ENCODE measurements at places on chromosomes 3 and 15. TPM values are rescaled to one million over a fixed set of nuclear protein-coding genes. Genes with fewer than 3 reads are reported as not detected.

The PLIN1 gene
- polyA plus RNA-seq: 0.68 TPM

The GNAT1 gene
- not detected for polyA plus RNA-seq

The UBAP1L gene
- 3.7 TPM for polyA plus RNA-seq

The TMIE gene
- polyA plus RNA-seq: 1.3 TPM

The CELF6 gene
- polyA plus RNA-seq: 3.9 TPM

The PRR20G gene
- polyA plus RNA-seq: not detected

The LRRIQ4 gene
- polyA plus RNA-seq: not detected

The SKOR1 gene
- polyA plus RNA-seq: 0.44 TPM

GRCh38 chr3:54817628-54818027 is 110.2 kb downstream of the LRTM1 start:
- DNase-seq: no peak

DNA sequence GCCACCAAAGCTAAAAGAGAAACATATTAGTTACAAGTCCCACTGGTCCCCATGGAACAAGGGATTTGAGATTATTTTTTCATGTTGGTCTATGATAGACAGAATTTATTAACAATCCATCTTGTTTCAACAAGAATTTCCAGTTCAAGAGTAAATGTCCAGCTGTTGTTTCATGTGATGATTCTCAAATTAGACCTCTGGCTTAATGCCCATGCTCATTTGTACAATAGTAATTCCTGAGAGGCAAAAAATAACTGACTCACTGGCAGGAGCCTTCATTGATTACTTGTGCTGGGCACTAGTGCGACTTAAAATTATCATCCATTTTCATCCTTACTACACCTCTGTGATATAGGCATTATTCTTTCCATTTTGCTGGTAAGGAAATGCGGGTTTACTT is 171.3 kb downstream of the ITPR1 start:
- no peak for DNase-seq

DNA sequence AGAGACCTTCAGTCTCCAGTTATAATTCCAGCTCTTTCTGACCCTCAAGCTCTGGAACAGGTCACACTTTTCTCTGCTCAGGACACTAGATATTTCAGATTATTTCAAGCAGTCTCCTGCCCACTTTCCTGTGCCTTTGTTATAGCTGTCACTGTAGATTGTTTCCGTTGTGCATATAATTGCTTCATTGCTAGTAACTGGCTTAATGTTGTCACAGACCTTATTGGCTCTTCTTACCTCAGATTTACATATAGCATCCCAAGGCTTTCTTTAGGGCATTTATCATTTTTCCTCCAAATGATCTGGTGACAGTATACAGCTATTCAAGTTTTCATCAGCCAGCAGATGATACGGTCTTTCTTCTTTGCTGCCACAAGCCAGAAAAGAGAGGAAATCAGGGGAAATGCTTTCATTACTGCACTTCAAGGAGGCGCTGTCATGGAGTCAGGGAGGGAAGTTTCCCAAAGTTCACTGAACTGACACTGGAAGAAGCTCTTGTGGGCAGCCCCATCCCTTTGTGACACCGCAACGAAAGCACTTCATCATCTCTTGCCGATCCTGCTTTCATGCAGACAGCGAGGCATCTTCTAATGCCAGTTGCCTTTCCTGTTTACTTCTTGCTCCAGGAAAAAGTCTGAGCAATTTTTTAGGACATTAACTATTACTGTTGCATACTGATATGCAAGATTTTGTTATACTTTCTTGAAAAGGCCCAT is 181.9 kb downstream of the CDIN1 start:
- DNase-seq: no peak

GRCh38 chr3:156910022-156910421 is 83.9 kb downstream of the LEKR1 start:
- DNase-seq: no peak

- no peak for DNase-seq
Measured at GRCh38 chr3:104514371-104514770, 852.3 kb upstream of the ALCAM start.

GRCh38 chr3:138694287-138695007 is 85.9 kb downstream of the FAIM start:
- DNase-seq: no peak

DNA sequence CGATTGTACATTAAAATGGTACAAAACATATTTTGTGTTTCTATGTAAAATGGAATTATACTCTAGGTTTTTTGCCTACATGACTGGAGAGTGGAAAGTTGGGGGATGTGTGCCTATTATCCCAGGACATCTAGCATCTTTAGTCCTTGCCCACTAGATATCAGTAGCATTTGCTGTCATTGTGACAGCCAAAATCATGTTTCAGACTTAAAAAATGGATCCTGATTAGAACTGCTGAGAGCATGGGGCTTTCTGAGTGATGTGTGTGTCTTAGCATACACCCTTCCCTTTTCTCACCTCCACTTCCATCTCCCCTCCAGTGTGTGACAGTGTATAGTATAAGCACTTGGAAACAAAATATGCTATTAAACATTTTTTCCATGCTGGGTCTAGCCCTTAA is 13.3 kb downstream of the ARMC8 start:
- no peak for DNase-seq

- DNase-seq: no peak
Measured at GRCh38 chr3:123518892-123519485, 65.9 kb downstream of the HACD2 start.

- DNase-seq: no peak
Measured at GRCh38 chr3:185976977-185977678, 39.3 kb upstream of the TRA2B start.

- DNase-seq: no peak
Measured at GRCh38 chr15:67803996-67804843, 21.1 kb upstream of the SKOR1 start.

- no peak for DNase-seq
Measured at GRCh38 chr3:28835751-28836150, 445.1 kb upstream of the RBMS3 start.

- DNase-seq: no peak
Measured at GRCh38 chr3:118228151-118228550, 806.5 kb downstream of the IGSF11 start.

DNA sequence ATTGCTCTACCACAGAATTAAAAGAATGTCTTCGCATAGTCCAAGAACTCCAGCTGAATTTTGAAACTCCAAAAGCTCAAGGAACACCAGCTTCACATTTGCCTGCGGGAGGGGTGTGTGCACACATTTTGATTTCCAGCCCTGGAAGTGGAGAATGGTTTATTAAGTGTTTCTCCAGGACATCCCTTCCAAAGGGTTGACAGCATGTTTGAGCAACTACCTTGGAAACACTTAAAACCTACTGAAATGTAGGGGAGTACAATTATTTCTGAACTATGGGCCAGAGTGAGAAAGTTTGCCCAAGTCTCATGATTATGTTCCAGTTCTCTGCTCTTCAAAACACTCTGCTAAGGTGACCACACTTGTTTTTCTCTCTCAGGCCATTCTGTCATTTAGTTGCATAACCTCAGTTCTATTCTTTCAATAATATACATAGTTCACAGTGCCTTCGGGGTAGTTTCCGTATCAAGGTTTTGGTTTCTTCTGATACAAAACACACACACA is 7.9 kb downstream of the ACP3 start:
- DNase-seq: no peak

- no peak for DNase-seq
Measured at GRCh38 chr3:57848177-57848738, 92.1 kb downstream of the SLMAP start.

GRCh38 chr3:146543461-146544001 is 876 bp downstream of the PLSCR1 start:
- peak; percentile 30 for DNase-seq

DNA sequence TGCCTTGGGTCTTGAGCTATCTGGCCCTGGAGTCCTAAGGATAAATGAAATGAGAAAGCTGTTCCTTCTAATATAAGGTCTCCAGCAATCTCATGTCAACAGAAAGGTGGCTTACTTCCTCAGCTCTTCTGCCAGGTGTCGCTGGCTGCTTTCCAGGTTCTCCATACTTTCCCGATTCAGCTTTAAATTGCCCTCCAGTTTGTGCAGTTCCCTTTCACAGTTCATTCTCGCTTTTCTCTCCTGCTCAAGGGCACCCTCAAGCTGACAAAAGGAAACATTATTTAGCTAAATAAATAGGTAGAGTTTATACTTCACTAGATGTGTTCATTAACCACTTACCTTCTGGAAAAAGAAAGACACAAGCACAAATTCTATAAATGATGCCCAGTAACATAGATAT is 73.0 kb downstream of the MYH15 start:
- DNase-seq: no peak

- DNase-seq: no peak
Measured at GRCh38 chr15:96702589-96702988, 372.1 kb downstream of the NR2F2 start.

DNA sequence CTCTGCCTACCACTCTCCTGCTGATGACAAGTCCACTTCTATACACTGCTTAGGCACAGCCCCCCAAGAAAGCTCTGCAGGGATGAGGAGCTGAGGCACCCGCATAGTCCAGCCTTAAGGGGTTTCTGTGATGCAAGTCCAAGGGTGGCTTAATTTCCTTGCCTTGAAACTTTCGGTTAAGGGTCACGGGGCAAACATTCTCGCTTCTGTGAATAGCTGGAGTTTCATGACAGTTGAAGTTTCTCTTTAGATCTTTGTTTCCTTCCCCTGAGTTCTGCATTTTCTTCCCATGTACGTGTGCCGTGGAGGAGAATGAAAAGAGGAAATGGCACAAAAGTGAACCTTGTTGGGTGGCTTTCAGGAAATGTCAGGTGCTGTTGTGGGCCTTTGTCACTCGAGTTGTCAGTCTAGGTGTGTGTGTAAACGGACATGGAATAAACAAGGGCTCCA is 7.0 kb downstream of the GPR160 start:
- DNase-seq: no peak

- DNase-seq: no peak
Measured at GRCh38 chr3:176789947-176790346, 407.3 kb downstream of the TBL1XR1 start.

DNA sequence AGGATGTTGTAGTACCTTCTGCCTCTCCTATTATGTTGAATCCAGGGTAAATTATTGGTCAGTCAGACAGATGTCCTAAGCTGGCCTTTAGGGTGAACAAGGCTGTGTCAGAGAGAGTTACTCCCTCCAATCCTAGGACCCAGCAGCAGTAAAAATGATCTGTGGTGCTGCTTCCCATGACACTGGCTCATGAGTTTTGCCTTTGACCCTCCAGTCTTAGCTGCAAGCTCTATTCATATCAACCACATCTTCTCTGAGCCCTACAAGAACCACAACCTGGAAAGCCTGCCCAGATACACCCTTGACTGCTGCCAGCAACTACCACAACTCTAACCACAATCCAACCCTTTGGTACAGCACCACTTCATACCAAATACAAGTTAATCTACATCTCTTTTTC is 27.2 kb upstream of the PHLDB2 start:
- DNase-seq: no peak

GRCh38 chr3:38222032-38222634 is 43.5 kb upstream of the SLC22A13 start:
- no peak for DNase-seq

- no peak for DNase-seq
Measured at GRCh38 chr3:145294572-145294971, 866.4 kb downstream of the PLOD2 start.

DNA sequence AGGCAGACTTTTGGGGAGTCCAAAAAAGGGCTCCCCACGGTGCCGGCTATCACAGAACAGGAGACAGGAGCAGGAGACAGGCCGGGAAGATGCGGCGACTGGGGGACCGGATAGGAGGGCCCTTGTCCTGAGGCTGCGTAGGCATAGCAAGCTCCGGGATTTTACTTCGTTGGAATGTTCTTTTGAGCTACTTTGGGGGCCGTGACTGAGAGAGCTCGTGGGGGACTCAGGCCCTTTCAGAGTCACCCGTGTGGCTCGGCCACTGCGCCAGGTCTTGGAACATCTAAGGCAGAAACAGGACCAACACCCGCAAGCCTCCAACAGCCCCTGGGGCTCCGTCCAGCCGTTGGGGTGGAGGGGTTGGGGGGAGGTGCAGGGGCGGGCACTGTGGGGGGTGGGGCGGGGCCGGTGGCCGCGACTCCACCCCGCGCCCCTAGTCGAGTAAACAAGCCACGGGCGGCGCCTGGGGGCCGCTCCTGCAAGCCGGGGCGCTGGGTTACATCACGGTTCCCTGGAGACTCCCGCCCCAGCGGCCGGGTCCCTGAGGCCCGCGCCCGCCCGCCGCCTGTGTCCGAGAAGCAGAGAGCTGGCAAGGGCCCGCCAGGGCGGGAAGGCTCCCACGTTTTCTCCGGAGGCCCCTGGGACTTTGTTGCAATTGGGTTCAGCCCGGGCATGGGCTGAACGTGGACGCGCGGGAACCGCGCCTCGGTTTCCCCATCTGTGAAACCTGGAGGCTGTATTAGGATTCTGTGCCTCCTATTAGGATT is 23.3 kb upstream of the C15orf39 start:
- DNase-seq: no peak

DNA sequence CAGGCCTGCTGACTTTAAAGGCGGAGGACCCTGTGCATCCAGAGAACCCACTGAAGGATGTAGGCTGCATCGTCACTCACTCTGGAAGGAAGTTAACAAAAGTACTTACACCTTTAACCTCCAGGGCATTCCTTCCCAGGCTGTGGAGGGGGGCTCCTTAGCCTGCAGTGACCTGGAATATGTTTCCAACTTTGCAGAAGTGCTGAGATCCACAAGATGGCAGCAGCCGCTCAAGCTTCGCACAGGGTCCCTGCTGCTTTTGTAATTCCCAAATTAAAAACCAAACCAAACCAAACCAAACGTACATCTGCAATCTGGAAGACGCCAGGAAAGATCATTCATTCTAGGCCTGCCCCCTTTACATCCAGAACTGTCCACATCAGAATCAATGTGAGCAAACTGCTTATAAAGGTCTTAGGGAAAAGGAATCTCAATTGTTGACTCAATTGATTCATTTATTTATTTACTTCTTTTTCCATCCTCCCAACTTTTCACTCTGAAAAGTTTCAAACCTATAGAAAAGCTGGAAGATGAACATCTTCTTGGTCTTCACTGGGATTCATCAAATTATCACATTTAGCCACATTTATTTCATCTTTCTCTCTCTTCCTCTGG is 70.5 kb upstream of the KLHL25 start:
- DNase-seq: peak; percentile 35

Data from right renal pelvis (tissue), 4 donors.